Psoas muscle (tissue), 8 donors: ENCODE measurements at places on chromosomes 5 and 9. TPM values are rescaled to one million over a fixed set of nuclear protein-coding genes. Genes with fewer than 3 reads are reported as not detected.

The CD72 gene
- 0.57 TPM for total RNA-seq

DNA sequence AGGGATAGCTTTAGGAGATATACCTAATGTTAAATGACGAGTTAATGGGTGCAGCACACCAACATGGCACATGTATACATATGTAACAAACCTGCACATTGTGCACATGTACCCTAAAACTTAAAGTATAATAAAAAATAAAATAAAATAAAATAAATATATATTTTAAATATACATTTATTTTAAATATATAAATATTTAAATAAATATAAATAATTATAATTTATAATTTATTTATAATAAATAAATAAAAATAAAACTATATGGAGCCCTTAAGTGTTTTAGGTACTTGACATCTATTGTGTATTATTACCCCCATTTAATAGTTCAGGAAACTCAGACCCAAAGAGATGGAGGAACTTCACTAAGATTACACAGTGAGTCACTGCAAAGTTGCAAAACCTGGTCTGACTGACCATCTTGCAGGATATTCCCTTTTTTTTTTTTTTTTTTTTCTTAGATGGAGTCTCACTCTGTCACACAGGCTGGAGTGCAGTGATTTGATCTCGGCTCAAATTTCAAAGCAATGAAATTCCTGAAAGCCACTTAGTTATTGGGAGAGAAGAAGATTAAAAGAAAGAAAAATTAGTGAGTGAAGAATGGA lies 5.8 kb upstream of the C5orf52 start:
- H3K4me3 ChIP-seq, result no peak overlapping the region
- H3K36me3 ChIP-seq, result no peaks in the 10 kb centered on the region
- H3K27me3 ChIP-seq, result no peaks in the 10 kb centered on the region
- peaks cover under 1% of the 10 kb centered on the region for H3K4me1 ChIP-seq
- no peak overlapping the region for H3K27ac ChIP-seq

- no peaks in the 10 kb centered on the region for H3K4me1 ChIP-seq
- H3K27me3 ChIP-seq, result no peaks in the 10 kb centered on the region
- H3K36me3 ChIP-seq, result no peaks in the 10 kb centered on the region
- H3K27ac ChIP-seq, result no peak overlapping the region
Observed at GRCh38 chr5:151648988-151649387, 37.7 kb downstream of the SPARC start.

The EGFLAM gene
- total RNA-seq, result 51.0 TPM

The PCDHB2 gene
- 1.6 TPM for total RNA-seq

DNA sequence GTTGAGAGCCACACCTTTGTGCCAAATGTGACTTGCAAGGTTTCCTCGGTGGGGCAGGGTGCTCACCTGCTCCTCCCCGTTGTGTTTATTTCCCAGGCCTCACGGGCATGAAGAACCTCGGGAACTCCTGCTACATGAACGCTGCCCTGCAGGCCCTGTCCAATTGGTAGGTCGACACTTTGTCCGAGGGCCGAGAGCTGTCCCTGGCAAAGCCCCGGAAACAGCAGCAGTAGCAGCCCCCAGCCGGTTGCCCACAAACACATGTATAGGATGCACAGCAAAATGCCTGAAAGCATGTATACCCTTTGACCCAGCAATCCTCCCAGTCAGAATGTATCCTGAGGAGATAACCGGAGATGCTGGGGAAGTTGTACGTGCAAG lies 26.2 kb downstream of the USP20 start:
- H3K36me3 ChIP-seq, result peaks cover 86% of the 10 kb centered on the region
- no peak overlapping the region for H3K4me3 ChIP-seq
- H3K27me3 ChIP-seq, result no peaks in the 10 kb centered on the region
- peak; percentile 19 for DNase-seq
- H3K27ac ChIP-seq, result no peak overlapping the region

- no peak overlapping the region for H3K27ac ChIP-seq
- no peak overlapping the region for H3K4me3 ChIP-seq
- no peaks in the 10 kb centered on the region for H3K27me3 ChIP-seq
- no peaks in the 10 kb centered on the region for H3K4me1 ChIP-seq
Observed at GRCh38 chr5:131221888-131222287, 42.0 kb upstream of the CDC42SE2 start.

The NTRK2 gene
- total RNA-seq, result 1.4 TPM

The SPAG8 gene
- 1.3 TPM for total RNA-seq

DNA sequence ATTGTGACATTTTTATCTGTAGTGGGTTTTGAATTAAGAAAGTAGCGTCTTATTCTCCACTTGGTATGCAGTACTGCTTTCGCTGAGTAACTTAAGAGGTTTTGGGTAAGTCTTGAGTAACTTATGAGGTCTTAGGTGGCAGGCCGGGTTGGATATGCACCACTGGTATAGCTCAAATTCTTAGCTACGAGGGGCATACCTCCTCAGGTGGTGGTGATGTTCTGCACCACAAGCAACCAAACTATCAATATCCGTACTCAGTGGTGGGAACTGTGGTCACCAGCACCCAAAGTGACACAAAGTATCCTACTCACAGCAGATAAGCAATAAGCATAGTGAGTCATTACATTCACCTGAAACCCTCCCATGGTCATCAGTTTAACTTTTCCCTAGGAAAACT lies 13.7 kb downstream of the SMC2 start:
- H3K4me1 ChIP-seq, result no peaks in the 10 kb centered on the region
- no peak overlapping the region for H3K27ac ChIP-seq
- DNase-seq, result no peak
- H3K36me3 ChIP-seq, result peaks cover 60% of the 10 kb centered on the region
- H3K27me3 ChIP-seq, result no peaks in the 10 kb centered on the region

The CTNNA1 gene
- total RNA-seq, result 142 TPM

The SAXO1 gene
- not detected for total RNA-seq

- no peak overlapping the region for H3K27ac ChIP-seq
- H3K36me3 ChIP-seq, result no peaks in the 10 kb centered on the region
- H3K27me3 ChIP-seq, result no peaks in the 10 kb centered on the region
Observed at GRCh38 chr5:67989456-67989855, 226.1 kb upstream of the PIK3R1 start.

The PCDHA1 gene
- not detected for total RNA-seq

- H3K4me3 ChIP-seq, result no peak overlapping the region
- no peak for DNase-seq
- H3K27ac ChIP-seq, result no peak overlapping the region
- H3K4me1 ChIP-seq, result no peaks in the 10 kb centered on the region
- no peaks in the 10 kb centered on the region for H3K36me3 ChIP-seq
Observed at GRCh38 chr9:36053971-36054370, 17.3 kb downstream of the RECK start.
